Osteocyte (in vitro differentiated cells): ENCODE measurements at places on chromosomes 11 and 22.

DNA sequence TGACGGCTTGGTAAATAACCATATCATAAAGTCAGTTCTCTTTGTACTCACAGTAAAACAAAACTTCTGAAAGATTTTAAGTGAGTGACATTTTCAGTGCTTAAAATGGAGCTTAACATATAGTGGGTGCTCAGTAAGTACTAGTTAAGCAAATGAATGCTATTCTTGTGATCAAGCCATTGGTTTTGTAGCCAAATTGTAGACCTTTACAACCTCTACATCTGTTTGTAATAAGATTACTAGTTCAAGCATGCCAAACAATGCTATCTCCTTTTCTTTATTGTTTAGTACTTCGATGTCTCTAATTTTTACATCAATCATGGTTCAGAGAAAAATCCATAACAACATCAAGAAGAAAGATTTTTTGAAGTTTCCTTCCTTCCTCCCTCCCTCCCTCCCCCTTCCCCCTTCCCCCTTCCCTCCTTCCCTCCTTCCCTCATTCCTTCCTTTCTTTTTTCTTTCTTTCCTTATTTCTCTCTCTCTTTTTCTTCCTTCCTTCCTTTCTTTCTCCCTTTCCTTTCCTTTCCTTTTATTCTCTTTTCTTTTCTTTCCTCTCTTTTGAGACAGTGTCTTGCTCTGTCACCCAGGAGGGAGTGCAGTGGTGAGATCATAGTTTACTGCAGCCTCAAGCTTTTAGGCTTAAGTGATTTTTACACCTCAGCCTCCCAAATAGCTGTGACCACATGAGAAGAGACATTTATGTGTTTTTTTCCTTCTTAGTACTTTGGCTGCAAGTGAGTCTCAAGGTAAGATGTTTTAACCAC lies 5.7 kb upstream of the OR51B4 start:
- DNase-seq: no peak

GRCh38 chr22:32309585-32310251 lies 47.9 kb upstream of the RFPL3 start:
- DNase-seq: no peak

GRCh38 chr11:72724851-72725723 lies 27.1 kb downstream of the ARAP1 start:
- peak; percentile 89 for DNase-seq

- DNase-seq: no peak
Observed at GRCh38 chr22:47146941-47147340, 384.5 kb downstream of the TBC1D22A start.

GRCh38 chr22:45867118-45867905 lies 109.7 kb downstream of the WNT7B start:
- no peak for DNase-seq

DNA sequence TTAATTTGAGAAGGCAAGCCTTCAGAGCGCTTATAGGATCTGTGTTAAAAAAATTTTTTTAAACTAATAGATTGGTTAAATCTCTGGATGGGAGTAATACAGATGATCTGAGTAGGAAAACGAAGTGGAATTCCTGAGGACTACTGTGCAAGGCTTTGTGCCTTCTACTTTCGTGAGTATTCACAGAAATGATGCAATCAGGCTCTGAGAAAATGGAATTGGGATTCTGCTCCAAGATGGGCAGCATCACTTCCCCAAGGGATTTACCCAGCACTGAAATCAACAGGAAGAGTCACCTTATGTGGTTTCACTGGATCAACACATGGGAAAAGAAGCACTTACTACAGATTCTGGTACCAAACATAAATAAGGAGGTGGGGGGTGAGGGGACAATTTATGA lies 12.5 kb downstream of the KMT5B start:
- no peak for DNase-seq

DNA sequence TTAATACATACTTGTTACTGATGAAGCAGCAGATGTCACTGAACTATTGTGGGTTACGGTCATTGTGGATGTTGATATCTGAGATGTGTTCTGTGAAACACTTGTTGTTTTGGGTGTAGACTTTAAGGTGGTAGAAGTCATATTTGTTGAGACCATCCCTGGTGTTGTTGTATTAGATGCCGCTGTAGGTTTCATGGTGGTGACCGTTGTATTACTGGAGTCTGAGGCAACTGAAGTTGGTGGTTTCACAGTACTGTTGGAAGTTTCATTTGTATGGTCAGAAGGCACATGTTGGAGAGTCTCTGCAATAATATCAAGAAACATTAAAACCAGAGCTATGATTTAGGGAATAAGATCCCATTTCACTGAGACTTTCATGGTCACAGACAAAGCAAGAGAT lies 50.7 kb downstream of the TMEM123 start:
- no peak for DNase-seq

DNA sequence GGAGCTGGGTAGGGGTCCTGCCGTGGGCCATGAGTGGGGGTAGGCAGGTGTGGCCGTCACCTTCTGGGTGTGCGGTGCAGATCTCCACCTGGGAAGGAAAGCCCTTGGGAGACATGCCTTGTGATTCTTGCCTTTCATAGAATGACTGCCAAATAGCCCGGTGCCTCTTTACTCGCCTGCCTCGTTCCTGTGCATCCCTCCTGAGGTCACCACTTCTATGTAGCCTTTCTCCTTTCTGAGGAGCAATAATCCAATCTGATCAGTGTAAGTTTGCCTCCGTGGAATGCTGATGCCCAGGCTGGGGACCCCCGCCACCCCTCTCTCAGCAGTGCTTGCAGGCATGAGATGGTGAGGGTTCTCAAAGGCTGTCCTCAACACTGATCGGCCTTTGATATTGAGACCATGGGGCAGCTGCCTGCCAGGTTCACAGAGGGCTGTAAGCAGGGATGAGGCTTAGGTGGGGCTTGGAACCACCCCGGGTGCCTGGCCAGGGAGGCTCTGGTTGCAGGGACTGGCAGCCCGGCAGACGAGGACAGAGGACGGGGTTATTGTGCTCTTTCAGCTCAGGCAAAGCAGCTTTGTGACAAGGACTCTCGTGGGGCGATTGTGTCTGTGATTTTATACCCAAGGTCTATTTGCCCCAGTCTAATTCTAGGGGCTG lies 86.1 kb upstream of the WNT7B start:
- DNase-seq: no peak

DNA sequence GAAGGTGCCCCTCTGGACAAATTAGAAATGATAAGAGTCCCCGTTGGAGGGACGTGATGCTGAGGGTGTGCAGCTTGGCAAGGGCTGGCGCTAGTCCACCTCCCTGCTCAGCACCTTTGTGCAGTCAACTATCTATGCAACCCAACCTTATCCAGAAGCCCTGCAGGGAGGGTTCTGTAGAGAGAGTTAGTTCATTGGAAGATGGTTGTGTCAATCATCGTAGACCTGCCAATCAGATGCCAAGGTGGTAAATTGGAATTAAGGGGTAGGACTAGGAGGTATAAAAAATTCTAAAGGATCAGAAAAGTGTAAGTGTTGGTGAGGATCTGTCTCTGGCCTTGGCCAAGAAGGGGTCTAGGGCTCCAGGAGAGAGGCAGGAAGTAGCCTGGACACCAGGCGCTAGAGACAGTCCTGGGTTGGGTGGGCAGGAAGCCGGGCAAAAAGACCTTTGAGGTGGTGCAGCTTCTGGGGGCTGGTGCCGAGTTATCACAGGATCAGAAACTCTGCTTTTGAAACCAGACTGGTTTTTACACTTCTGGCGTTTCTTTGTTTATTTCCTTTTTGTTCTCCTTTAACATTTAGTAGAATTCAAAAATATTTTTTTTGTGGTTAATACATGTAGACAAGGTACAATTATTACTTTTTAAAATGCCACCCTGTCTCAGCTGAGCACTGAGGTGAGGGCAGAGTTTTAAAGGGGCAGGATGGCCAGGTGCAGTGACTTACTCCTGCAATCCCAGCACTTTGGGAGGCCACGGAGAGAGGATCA lies 1.6 kb downstream of the C1QTNF6 start:
- DNase-seq: no peak

DNA sequence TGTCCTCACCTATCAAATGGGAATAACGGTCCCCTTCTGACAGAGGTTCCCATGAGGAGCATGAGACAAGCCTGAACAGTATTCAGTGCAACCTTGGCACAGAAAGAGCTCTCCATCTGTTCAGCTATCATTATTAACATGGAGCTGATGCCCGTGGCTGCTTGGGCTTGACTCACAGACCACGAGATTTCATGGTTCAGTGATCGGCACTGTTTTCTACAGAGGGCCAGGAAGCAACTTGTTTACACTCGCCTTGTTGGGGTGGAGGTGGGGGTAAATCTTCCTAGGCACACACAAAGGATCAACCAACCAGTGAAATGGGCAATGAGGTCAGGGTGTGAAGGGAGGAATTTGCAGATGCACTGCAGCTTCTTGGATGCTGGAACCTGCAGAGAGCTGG lies 88.2 kb downstream of the CWC15 start:
- DNase-seq: no peak

- DNase-seq: no peak
Observed at GRCh38 chr22:32652645-32653270, 148.7 kb upstream of the TIMP3 start.

DNA sequence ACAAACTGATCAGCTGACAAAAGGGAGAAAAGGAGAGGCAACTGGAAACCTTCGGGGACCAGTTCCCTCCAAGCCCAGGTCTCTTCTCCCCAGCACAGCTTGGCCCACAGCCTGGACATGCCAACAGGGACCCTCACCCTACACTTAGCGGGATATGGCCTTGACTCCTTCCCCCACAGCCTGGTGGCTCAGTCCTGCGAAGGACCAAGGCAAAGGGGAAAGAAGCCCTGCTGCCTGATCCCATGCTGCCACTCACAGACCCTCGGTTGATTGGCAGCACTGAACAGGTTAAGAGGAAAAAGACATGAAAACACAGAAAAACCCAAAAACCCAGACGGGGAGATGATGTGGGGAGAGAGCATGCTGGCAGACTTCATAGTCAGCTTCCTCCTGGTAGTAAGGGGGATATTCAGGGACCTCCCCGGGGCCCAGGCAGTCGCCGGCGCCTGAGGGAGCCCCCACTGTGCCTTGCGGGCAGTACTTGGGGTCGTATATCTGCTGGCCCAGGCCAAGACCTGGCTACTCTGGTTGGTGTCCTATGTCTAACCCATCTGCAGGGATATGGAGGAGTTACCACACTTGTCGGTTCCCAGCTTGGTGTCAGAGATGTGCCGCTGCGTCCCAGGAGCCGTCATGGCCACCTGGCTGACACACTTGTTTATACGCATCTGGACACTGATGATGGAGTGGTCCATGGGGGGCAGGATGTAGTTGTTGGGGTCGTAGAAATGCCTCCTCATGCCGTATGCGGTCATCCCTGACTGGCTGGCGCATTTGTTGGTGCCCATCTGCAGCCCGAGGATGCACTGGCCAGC lies 34.2 kb upstream of the HORMAD2 start:
- DNase-seq: peak; percentile 81

DNA sequence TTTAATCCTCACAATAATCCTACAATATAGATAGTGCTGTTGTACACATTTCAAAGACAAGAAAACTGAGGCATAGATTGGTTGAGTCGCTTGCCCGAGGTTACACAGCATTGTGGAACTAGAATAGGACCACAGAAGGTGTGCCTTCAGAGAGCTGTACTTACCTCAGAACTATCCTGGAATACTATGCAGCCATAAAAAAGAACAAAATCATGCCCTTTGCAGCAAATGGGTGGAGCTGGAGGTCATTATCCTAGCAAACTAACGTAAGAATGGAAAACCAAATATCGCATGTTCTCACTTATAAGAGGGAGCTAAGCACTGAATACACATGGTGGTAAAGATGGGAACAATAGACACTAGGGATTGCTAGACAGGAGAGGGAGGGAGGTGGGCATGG lies 15.7 kb upstream of the NAV2 start:
- DNase-seq: no peak

- no peak for DNase-seq
Observed at GRCh38 chr11:17238377-17238776, 30.6 kb upstream of the PIK3C2A start.

GRCh38 chr11:119794141-119794665 lies 65.2 kb upstream of the NECTIN1 start:
- DNase-seq: no peak

- DNase-seq: no peak
Observed at GRCh38 chr22:22553735-22554586, 5.1 kb downstream of the PRAME start.

DNA sequence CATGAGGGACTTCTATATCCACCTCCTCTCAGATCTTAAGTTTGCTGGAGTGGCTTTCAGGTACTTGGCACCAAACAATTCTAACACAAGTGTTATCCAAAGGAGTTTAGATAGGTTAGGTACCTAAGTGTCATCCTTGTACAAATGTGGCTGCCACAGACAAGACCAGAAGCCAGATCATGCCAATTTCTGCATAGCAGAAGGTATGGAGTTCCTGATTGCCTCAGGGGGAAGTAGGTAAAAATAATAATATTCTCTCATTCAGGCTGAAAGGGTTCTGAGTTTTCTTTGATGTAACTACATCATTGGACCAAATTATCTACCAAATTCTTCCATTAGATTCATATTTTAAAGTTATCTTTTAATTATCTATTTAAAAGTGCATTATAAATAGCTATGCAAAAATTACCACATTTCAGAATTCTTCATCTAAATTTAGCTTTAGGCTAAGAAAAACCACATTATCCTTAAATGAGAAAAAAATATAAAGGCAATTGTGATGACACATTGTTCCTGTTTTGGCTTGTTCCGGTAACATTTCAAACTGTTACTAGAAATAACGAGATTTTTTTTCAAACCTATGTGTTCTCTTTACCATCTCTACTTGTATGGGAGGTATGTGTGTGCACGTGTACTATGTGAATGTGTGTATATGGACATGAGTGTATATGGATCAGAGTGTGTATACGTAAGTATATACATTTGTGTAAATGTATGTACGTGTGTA lies 66.2 kb upstream of the POU2AF2 start:
- no peak for DNase-seq

- DNase-seq: peak; percentile 95
Observed at GRCh38 chr11:93784145-93784934, at the start of gene MED17. Gene MED17 (plus strand): TSS chr11:93784282. CDS start chr11:93784514, 232 bp downstream.

DNA sequence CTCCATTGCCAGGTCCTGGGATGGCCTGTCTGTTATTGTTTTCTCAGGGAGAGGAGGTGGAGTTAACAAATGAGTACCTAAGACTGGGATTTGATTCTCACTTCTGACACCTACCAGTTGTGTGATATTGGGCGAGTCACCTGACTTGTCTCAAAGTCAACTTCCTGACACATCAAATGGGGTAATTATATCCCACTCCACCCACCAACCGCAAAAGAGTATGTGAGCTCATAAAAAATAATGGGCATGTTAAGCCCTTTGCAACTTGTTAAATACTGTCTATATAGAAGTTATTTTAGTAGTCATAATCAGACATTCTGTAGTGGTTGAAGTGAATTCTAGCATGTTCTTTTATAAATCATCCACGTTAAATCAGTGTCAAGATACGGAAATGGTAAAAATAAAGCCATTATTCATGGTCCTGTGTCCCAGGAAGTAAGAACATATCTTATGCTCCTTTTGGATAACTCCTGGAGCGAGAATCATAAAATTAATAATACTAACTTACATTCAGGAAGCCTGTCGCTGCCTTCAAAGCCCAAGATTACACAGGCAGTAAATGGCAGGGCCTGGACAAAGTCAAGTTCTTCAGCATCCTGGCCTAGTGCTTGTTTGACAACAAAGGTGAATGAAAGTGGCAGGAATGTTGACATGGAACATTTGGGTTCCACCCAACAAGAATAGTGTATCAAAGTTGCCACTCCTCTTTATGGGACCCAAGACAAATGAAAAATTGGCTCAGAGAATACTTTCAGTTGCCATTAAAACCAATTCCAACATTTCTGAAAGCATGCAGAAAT lies 54.3 kb downstream of the SYTL2 start:
- no peak for DNase-seq
